ENCODE measurements at places on chromosomes 3 and 15.

GRCh38 chr3:142724682-142725356, 985 bp downstream of the TRPC1 start:
- peak; percentile 43 for DNase-seq

GRCh38 chr15:96331945-96332636, 1.6 kb downstream of the NR2F2 start:
- DNase-seq, result peak; percentile 49

- no peak for DNase-seq
These were observed 12.1 kb downstream of the PAK6 start for GRCh38 chr15:40250771-40251483.

DNA sequence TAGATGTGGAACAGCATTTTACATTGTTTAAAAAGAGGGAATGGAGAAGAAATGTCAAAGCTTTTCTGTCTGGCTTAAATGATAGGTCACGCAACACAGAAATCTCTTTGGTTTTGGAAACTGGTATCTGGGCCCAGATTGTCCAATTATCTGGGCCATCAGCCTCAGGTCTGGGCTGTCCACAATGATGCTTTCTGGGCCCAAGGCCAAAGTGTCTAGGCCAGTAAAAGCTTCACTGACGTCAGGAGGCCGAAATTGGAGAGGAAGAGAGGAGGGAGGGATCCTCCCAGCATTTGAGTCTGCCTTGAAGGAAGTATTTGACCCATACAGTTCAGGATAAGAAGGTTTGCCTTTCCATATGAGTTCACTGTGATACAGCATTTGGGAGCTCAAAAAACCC, 60.7 kb upstream of the ALDH1A3 start:
- DNase-seq, result peak; percentile 76

- DNase-seq, result peak; percentile 4
These were observed 21.5 kb downstream of the CD86 start for GRCh38 chr3:122076491-122077292.

DNA sequence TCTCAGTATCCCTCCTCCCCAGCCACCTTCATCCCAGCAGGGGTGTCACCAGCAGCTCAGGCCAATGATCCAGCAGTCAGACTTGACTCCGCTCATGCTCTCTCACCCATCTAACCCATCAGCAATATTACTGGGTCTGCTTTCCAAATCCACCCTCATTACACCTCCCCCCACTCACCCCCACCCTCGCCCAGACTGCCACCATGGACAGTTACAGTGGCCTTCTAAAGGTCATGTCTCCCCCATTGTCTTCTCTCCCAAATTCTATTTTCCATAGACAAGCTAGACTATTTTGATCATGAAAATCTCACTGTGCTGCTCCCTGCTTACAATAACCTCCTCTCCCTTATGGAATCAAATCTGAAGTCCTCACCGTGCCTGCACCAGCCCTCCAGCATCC, 156.0 kb downstream of the TJP1 start:
- DNase-seq, result no peak

Measured in fibroblast of mammary gland (primary cell).